NCI-H1048 (cell line): ENCODE measurements at places on chromosomes 1 and 21.

DNA sequence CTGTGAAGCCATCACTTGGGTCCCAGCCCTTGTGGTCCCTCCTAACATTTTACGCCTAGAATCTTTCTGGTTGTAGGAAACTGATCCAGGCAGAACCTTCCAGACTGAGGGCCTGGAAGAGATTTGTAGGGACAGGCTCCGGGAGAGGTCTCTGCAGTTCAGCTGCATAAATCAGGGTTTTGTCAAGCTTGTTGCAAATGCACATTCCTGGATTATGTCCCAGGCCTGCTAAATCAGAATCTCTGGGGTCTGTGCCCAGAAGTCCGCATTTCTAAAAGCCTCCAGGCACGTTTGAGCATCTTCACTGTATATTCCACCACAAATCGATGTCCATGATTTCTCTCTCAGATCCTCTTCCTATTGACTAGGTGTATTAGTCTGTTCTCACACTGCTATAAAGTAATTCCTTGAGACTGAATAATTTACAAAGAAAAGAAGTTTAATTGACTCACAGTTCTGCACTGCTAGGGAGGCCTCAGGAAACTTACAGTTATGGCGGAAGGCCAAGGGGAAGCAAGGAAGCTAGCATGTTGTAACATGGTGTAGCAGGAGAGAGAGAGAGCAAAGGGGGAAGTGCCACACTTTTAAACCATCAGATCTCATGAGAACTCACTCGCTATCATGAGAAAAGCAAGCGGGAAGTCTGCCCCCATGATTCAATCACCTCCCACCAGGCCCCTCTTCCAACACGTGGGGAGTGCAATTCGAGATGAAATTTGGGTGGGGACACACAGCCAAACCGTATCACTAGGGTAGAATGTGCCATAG is 1.2 kb upstream of the FHAD1 start:
- DNase-seq: no peak

GRCh38 chr1:165376041-165376810 is 19.7 kb upstream of the LMX1A start:
- no peak for DNase-seq

GRCh38 chr1:94801919-94802546 is 18.1 kb upstream of the SLC44A3 start:
- no peak for DNase-seq

DNA sequence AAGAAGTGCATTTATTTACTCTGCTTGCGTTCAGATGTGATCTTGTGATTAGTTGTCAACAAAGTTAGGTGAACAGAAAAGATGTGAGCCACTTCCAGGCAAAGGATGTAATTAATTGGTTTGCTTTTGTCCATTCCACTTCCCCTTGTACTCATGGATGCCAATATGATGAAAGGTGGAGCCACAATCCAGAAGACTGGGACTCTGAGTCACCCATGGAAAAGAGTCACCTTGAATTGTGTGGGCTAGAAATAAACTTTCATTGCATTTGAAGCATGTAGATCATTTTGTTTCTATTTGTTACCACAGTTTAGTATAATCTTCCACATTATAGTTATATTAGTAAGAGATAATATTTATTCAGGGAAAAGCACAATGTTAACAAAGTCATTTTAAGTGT is 684.2 kb downstream of the LTN1 start:
- DNase-seq: no peak

- DNase-seq: no peak
These were observed 47.0 kb upstream of the SLC2A1 start for GRCh38 chr1:43005460-43006361.

GRCh38 chr1:34361121-34361520 is 184.4 kb downstream of the C1orf94 start:
- no peak for DNase-seq

DNA sequence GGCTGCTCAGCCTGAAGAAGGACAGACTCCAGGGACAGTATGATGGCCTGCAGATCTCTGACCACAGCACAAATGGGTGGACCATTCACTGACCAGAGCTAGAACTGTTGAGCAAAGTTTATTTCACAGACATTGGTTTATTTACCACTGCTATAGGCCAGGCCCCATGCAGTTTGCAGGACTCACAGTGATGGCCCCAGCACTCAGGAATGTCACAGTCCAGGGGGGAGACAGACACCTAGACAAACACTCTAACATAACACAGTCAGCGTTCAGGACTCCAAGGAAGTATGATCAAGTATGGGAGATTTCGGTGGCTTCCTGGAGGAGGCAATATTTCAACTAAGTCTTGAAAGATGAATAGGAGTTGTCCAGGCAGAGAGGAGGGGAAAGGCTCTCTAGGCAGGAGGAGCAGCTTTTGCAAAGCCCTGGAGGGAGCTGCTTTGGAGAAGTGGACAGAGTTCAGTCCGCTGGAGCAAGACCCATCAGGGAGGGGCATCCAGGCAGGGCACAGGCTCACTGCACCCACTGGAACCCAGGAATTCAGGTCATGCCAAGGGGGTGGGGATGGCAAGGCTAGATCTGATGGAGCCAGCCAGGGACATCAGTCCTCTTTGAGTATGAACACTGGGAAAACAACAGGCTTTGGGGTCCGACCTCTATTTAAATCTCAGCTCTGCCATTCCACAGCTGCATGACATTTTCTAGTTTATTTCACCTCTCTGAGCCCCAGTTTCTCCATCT is 454.3 kb downstream of the MATN1 start:
- no peak for DNase-seq
